ENCODE measurements at places on chromosomes 11 and 22.
A peak's percentile ranks its signal among the peaks of the same experiment; 100 is the strongest.

GRCh38 chr22:38802671-38803121, 8.8 kb upstream of the DNAL4 start:
- DNase-seq: peak; percentile 78

DNA sequence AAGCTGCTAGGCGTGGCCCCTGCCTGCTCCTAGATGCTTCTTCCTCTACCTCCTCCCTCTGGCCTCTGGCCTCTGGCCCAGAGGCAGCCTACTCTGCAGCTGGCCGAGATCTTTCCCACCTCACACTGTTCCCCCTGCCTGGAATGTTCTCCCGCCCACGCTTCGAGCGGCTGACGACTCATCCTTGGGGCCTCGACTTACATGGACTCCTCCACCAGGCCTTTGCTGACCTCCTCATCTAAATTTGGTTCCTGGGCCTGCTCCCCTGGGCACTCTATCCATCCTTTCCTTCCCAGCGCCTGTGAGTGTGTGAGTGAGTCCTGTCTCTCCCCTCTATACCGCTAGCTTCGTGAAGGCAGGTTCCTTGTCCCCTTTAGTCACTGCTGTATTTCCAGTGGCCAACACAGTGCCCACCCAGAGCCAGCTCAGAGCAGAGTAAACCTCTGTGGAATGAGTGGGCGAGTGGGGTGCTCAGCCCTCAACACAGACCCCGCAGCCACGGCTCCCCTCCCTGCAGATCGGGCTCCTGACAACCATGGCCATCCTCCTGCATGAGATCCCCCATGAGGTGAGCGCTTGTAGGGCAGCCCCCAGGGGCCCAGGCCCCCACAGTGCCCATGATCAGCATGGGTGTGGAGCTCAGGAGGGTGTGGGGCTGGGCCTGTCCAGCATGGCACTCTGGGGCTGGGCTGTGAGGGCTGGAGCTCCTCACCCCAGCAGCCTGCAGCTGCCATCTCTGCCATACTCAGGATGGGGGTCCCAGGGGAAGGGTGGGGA, 5.7 kb downstream of the SLC39A13 start:
- no peak for DNase-seq

- no peak for DNase-seq
Observed at GRCh38 chr22:27153386-27153785, 496.0 kb downstream of the MIAT start.

- no peak for DNase-seq
Observed at GRCh38 chr11:26027887-26028286, 304.0 kb upstream of the ANO3 start.

DNA sequence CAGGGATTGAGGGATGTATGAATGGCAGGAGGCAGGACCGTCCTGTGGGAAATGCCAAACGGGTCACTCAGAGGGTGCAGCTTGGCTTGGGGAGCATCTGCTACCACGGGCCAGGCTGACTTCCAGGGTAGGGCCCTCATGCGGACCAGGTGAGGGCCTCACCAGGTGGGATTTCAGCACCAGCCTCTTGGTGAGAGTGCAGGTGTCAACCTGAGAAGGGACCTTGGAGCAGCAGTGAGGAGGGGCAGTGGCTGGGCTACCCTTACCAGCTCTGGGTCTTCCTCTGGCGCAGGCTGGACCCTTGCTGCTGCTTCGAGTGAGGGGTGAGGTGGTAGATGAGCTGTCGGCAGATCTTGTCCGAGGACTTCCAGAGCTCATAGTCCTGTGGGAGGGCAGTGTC, 4.9 kb downstream of the LRRC75B start:
- DNase-seq: no peak

DNA sequence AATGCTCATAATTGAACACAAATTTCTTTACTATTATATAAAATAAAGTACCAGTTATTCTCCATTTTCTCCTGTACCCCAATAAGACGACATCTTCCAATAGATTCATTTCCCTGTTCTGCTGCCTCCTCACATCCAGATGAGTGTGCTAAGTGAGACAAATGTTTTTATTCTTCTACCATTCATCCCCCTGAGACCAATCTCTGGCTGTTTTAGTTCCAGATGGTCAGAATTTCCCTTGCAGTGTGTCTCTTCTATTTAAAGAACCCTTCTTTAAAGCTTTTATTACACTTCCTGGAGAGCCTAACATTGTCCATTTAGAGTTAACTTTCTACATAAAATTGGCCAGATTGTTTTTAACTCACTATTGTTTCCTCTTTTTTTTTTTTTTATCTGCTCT, 41.2 kb upstream of the GLYATL1 start:
- no peak for DNase-seq

DNA sequence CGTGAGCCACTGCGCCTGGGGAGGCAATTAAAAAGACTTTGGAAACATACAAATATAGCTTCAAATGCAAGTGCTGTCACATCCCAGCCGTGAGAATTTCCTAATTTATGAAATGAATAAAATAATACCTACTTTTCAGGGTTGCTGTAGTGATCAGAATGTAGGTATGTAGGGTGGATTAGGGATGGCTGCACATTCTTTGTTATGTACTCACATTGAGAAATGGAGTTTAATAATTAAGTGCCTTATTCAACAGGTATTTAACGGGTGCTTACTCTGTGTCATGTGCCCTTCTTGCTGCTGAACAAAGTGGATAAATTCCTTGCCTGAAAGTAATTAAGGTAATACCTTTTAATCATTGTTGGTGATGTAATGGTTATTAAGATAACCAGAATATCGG, 37.0 kb downstream of the MMP7 start:
- DNase-seq: no peak

GRCh38 chr11:94546162-94546470, 2.4 kb downstream of the FUT4 start:
- no peak for DNase-seq

DNA sequence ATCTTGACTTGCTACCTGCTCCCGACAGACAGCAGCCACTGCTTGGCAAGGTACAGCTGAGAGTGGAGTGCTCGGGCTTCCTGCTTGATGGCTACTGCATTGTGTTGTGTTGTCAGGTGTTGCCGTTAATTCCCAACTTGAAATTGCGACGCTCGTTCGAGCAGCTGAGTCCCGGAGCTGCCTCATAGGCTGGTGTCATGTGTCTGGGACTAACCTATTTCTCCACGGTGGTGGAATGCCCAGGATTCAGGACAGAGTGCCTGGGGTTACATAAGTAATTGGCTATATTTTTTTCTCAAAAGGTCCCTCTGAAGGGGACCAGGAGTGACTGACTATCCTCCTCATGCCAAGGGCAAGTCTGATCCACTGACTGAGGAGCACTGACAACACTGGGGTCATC, 18.5 kb downstream of the COMMD9 start:
- DNase-seq: no peak

GRCh38 chr11:125512106-125512505, 16.0 kb upstream of the FEZ1 start:
- no peak for DNase-seq

DNA sequence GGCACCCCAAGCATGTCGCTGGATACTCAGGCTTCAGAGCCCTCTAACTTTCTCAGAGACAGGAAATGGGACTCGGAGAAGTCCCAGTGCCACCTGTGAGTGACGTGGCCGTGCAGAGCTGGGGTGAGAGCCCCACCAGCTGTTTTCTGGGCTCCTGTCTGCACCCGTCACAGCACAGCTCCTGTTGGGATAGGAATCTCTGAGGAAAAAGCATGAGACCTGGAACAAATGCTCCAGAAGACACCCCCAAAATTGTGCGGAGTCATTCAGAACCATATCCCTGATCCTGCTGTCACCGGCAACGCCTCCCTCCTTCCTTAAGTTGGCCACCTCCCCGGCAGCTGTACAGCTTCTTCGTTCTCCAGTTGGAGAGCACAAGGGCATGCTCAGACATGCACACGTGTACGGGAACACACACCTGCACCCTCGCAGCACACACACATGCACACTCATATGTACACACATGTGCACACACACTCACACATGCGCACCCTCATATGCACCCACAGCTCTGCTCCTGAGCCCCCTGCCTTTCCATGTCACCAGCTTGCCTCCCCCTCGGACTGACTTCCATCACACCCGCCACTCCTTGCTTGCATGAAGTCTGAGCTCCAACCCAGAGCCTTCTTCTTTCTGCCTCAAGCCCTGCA, 1430.0 kb downstream of the BRD1 start:
- DNase-seq: no peak

DNA sequence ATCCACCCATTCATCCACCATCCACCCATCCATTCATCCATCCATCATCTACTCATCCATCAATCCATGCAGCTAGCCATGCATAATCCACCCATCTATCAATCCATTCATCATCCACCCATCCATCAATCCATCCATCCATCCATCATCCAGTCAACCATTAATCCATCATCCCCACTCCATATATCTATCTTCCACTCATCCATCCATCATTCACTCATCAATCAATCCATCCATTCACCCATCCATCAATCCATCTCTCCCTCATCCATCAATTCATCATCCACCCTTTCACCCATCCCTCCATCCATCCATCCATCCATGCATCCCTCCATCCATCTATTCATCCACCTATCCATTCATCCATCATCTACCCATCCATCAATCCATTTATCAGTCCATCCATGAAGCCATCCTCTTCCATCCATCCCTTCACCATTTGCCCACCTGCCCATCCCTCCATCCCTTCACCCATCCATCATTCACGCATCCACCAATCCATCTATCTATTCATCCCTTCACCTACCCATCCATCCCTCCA, 689.4 kb downstream of the BRD1 start:
- DNase-seq: no peak

GRCh38 chr11:120903686-120904085, 120.2 kb upstream of the TBCEL start:
- DNase-seq: no peak

DNA sequence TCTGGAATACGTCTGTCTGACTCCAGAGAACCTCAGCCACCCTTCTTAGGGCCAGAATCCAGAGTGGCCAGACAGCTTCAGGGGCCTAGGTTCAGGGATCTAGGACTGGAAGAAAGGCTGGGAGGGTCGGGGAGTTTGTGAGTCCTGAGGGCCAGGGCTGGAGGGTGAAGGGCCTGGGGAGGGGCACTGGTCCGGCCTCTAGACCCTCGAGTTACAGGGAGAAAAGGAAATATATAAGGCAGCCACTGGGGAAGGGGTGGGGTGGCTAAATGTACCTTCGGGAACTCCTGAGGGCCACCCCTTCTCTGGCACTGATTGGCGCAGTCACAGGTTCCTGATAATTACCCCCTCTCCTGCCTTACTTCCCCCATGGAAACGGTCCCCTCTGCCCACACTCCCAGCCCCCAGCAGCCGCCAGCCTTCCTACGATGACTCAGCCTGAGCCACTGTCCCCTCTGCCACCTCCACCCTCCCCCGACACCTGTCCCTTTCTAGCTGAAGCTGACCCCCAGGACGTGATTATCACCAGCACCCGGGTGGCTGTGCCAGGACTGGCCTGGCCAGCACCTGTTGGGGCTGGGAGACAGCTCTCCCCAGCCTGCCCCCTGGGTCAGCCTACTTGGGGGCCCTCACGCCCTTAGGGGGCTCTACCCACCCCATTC, 26.4 kb downstream of the MB start:
- DNase-seq: no peak

DNA sequence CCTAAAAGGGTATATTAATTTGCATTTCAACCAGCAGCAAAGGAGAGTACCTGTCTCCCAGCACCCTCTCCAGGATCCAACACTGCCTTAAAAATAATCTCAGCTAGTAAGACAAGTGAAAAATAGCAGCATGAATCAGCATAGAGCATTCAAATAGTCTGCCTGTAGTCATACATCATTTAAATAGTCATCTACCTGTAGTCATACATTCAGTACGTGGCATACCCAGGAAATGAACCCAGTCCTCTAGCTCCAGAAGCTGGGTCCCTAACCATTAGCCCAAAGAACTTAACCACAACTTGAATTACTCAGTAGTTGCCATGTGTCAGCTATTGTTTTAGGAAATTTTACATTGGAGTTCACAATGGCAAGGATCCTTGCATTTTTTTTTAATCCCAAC, 9.3 kb downstream of the TENM4 start:
- DNase-seq: no peak

GRCh38 chr11:93016595-93016994, 47.1 kb downstream of the MTNR1B start:
- DNase-seq: no peak

DNA sequence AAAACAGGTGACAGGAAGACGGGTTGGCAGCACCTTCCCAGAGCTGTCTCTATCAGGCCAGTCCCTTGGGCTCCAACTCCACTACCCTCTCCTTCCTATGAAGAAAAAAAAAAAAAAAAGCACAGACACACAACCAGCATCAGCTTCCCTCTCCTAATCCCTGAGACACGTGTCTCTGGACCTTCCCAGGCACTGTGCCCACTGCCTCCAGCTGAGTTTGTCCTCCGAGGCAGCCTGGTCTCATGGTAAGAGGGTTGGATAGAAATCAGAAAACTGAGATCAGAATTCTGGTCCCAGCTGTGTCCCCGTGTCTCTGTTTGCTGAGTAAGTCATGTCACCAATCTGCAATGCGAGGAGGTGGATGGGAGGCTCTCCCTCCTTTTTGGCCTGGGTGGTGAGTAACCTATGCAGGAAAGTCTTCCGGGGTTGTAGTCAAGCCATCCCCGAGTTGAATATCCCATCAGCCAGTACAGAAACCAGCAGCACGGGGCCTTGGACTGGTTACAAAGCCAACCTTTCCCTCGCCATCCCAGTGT, 193.7 kb upstream of the TBCEL start:
- no peak for DNase-seq

DNA sequence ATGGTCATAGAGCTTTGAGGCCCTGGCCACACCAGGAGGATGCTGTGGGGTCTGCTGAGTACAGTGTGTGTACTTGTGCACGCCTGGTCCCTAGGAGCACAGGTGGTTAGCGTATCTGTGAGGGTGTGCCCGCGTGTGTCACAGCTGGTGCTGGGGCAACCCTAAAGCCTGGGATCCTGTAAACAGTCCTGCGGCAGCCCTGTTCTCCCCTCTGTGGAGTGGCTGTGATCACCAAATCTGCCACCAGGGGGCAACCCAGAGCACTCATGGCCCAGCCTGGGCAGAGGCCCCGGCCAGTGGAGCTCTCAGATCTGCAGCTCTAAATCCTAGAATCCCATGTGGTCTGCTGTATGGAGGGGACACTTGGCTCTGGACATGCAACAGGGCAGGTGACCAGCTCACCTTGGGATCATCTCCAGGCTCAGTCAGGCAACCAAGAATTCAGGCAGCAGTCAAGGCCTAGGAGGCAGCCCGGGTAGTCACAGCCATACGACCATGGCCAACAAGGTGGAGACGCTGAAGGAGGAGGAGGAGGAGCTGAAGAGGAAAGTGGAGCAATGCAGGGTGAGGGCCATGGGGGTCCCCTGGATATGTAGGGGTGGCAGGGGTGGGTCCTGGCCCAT, 3.9 kb downstream of the SH3BP1 start:
- DNase-seq: peak; percentile 75

Measured in T1000 (cell line).